EL (cell line): ENCODE measurements at places on chromosomes 6 and 20.

- peak; percentile 79 for DNase-seq
Measured at GRCh38 chr6:10528158-10528981, 7.2 kb downstream of the GCNT2 start.

DNA sequence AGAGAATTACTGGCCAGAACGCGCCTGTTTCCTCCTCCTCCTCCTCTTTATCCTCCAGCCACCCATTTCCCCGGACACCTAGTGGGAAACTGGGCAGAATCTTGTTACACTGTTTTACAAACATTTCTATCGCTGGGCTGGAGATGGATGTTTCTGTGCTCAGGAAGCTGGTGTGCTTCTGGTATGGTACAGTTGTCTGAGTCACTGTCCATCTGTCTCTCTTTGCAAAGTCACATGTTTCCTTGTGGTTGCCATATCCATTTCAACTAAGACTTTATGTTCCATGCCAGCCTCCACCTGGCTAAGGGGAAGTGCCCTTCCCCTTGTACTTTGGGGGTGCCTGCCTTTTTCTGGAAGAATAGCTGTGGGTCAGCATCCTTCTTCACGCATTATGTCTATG, 52.9 kb upstream of the SLC22A16 start:
- DNase-seq, result peak; percentile 78

- DNase-seq, result no peak
Measured at GRCh38 chr6:14786008-14786407, 459.9 kb upstream of the JARID2 start.

DNA sequence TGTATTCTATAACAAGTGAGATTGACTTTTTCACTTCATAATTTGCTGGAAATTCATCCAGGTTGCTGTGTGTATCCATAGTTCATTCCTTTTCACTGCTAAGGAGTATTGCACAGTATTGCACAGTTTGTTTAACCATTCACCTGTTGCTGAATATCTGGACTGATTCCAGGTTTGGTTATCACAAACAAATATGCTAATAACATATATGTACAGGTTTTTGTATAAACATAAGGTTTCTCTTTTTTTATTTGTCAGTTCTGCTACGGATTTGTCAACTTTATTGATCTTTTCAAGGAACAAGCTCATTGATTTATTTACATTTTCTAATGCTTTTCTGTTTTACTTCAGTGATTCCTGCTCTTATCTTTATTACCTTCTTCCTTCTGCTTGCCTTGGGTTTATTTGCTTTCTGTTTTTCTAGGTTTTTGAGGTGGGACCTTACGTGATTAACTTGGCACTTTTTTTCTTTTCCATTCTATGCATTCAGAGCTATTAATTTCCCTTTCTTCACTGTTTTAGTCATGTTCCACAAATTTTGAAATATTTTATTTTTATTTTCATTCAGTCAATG, 117.0 kb upstream of the OGFRL1 start:
- DNase-seq, result no peak

- DNase-seq, result no peak
Measured at GRCh38 chr6:77448546-77448945, 14.7 kb downstream of the HTR1B start.

- no peak for DNase-seq
Measured at GRCh38 chr20:38755324-38755910, 7.2 kb downstream of the ACTR5 start.

GRCh38 chr20:36320261-36320897, 14.2 kb downstream of the DLGAP4 start:
- no peak for DNase-seq

DNA sequence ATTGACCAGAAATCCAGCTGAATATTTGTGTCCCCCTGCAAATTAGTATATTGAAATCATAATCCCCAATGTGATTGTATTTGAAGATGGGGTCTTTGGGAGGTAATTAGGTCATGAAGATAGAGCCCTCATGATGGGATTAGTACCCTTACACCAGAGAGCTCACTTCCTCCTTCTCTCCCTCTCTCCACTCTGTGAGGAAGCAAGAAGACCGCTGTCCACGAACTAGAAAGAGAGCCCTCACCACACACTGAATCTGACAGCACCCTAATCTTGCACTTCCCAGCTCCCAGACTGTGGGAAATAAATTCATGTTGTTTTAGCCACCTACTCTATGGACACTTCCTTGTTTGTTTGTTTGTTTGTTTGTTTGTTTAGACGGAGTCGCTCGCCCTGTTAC, 11.9 kb upstream of the PLAGL1 start:
- no peak for DNase-seq

DNA sequence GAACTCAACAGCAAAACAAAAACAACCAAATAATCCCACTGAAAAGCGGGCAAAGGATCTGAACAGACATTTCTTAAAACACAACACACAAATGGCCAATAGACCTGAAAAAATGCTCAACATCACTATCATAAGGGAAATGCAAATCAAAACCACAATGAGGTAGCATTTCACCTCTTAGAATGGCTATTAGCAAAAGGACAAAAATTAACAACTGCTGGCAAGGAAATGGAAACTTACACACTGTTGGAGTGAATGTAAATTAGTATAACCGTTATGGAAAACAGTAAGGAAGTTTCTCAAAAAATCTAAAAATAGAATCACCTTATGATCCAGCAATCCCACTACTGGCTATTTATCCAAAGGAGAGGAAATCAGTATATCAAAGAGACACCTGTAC, 20.9 kb downstream of the FAM8A1 start:
- no peak for DNase-seq

DNA sequence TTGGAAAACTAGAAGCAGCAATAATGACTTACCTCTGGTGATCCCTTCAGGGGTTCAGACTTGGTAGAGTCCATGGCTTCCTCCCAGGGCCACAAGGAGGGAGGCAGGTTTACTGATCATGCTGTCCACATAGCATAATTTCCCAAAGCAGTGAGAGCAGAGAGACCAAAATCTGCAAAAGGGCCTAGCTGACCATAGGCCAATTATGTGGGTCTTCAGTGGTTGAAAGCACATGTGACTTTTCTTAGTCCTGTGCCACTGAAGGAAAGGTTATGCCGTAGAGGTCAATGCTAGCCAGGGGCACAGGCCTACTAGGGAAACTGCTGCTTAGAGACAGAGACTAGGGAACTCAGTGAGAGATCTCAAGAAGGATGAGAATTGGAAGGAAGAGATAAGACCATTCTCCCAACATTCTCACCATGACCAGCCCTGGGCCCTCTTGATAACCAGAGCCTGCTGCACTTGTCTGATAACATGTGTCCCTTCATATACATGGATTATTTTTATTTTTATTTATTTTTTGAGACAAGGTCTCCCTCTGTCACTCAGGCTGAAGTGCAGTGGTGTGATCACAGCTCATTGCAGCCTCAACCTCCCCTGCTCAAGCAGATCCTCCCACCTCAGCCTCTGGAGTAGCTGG, 2.0 kb upstream of the GTPBP2 start:
- no peak for DNase-seq

DNA sequence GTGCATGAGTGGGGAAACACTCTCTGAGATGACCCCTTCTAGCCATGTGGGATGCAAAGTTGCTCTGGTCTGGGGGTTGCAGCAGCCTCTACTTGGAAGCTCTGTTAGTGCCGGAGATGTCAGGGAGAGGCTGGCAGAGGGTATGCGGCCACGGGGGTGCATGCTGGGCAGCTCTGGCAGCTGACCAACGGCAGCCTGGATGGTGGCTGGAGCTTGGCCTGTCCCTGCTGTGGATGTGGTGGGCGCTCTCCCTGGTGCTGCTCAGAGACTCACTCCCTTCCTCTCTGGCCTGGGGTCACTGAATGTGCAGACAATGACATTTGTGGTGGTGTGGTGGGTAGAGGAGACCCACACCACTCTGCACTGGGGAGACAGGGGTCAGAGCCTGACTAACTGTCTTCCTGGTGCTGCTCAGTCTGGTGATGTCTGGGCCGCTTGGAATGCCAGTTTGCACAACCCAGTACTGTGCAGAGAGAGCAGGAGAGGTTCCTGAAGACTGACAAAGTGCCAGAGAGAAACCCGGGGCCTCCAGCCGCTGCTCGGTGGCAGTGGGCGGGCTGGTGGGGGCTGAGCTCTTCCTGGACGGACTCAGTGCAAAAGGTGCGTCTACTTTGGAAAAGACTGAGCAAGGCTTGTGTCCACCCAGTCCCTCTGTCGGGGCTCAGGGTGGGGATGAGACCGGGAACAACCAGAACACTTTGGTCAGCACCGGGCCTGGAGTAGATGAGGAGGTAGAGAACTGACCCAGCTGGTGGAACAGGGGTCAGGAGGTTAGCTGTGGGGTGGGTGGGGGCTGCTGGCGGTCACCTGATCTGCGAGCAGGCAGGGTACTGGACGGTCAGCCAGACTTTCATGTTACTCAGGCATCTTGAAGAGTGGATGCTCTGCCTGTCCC, 2.7 kb downstream of the MYT1 start:
- DNase-seq, result no peak

- DNase-seq, result no peak
Measured at GRCh38 chr6:84756877-84757276, 7.5 kb downstream of the TBX18 start.

DNA sequence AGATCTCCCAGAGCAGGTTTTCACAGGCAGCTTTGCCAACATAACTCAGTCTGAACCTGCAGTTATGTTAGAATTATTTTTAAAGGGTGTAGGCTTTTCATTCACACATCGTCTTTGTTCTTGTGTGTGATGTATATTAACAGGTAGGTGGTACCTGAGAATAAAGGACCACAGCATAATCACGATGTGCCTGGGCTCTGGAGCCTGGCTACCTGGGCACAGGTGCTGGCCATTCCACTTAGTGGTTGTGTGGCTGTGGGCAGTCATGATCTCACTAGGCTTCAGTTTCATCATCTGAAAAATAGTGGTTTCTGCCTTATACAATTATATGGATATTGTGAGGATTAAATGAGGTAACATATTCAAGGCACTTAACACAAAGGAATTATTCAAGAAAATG, 6.4 kb downstream of the CD109 start:
- no peak for DNase-seq

DNA sequence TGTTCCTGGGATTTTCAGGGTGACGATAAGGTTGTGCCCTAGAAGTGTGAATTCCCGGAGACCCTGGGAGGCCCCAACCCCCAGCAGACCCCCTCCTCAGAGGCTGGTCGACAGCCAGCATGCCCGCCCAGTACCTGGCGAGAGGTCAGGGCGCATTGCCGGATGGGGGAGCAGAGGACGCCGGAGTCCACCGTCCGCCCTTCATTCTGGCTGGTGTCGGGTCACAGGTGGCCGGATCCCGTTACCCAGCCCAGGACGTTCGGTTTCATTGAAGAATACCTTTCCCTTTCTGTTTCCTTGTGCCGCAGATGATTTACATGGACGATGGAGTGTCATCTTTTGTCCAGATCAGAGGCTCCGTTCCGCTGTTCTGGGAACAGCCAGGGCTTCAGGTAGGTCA, 61.3 kb downstream of the SYNJ2 start:
- DNase-seq, result no peak

DNA sequence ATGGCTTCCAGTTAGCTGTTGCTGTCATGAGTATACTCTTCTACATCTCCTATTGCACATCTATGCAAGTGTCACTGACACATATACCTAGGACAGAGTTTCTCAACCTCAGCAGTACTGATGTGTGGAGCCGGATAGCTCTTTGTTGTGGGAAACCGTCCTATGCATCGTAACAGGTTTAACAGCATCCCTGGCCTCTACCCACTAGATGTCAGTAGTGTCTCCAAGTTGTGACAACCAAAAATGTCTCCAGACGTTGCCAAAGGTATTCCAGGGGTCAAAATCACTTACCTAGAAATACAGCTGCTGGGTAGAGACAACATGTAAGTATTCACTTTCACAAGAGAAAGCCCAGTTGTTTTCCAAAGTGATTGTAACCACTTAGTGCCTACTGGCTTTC, 637.6 kb downstream of the RNF144B start:
- DNase-seq, result peak; percentile 7

- no peak for DNase-seq
Measured at GRCh38 chr20:37513779-37514359, 7.2 kb upstream of the NNAT start.

- peak; percentile 34 for DNase-seq
Measured at GRCh38 chr6:135162678-135163439, 18.2 kb upstream of the MYB start.

GRCh38 chr6:69825904-69826303, 29.1 kb upstream of the LMBRD1 start:
- DNase-seq, result no peak

DNA sequence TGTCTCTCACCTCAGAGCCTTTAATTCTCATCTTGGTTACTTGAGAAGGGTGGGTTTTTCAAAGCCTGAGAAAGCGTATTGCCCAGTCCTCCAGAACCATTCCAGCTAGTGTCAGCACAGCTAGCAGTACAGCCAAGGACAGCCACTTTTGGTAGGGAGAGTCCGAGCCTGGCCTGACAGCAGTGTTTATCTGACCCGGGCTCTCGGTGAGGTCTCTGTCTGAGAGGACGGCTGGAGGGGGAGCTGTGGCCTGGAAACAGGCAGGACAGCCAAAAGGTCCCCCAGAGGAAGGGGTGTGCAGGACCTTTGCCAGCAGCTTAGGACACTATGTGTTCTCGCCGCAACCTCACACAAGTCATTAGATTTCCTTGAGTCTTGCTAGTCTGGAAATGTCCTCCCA, 38.8 kb downstream of the LYRM2 start:
- no peak for DNase-seq

GRCh38 chr6:158382491-158382890, 70.2 kb downstream of the TULP4 start:
- DNase-seq, result no peak

DNA sequence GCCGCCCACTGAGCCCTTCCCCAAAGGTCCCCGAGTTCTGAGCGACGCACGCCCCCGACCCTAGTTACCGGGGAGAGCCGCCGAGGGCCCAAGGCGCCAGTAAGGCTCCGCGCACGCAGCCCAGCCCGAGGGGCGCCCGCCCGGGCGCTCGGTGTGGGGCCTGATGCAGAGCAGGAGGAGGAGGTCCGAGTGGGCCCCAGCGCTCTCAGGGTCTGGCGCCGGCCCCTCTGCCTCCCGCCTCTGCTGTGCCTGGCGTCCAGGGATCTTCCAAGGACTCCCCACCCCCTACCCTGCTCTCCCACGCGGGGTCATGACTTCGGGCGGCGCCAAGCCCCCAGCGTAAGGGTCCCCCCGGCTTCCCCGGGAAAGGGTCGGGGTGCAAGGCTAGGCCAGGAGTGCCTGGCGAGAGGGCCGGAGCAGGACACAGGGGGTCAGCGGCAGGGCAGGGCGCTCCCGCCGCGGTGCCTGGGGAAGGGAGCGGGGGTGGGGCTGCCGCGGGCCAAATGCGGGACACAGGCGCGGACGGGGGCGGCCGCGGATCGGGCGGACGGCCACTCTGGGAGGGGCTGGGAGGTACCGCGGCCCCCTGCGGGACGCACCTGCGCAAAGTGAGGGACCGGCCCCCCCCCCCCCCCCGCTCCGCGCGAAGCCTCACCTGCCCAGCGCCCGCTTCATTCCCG, 637 bp downstream of the ABHD12 start:
- peak; percentile 32 for DNase-seq

GRCh38 chr20:33732166-33732970, 572 bp downstream of the ZNF341 start:
- DNase-seq, result no peak

GRCh38 chr20:51144476-51144875, 121.6 kb upstream of the KCNG1 start:
- DNase-seq, result no peak

DNA sequence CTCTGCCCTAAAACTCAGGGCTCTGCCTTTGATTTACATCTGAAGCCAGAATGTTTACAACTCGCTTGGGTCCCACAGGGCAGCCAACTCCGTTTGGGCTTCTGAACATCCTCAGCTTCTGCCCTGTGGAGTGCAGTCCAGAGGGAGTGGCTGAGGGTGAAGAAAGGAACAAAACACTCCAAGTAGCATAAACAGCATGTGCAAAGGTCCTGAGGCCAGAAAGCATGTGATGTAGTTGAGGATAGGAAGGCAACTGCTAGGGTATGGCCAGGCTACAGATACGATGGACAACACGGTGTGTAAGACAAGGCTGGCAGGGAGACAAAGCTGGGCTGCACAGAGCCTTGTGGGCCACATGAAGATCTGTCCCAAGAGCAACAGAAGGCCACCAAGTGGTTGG, 12.5 kb downstream of the JAG1 start:
- no peak for DNase-seq
